Upper lobe of right lung (tissue), 1 donor: ENCODE measurements at places on chromosomes 13 and 19.
A peak's percentile ranks its signal among the peaks of the same experiment; 100 is the strongest.

- no peak for DNase-seq
Measured at GRCh38 chr19:53621885-53622740, 9.7 kb upstream of the DPRX start.

DNA sequence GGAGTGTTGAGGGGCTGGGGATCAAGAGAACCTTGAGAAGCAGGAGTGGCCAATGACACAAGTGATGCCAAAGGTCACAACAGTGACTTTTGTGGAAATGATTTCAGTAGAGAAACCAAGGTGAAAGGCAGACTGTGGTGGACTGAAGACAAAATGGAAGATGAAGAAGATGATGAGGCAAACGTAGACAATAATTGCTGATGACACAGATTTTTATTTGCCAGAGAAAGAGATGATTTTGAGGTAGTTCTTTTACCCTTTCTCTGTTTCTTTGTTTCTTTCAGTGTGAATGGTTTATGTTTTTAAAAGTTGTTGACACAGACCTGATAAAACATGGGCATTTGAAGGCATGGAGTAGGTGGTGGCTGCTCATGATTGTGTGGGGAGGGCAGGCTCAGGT, 121.0 kb upstream of the ARGLU1 start:
- no peak for DNase-seq

- no peak for DNase-seq
Measured at GRCh38 chr13:50152224-50152623, 137.0 kb downstream of the KCNRG start.

GRCh38 chr13:48210178-48210577, 22.8 kb upstream of the ITM2B start:
- no peak for DNase-seq

DNA sequence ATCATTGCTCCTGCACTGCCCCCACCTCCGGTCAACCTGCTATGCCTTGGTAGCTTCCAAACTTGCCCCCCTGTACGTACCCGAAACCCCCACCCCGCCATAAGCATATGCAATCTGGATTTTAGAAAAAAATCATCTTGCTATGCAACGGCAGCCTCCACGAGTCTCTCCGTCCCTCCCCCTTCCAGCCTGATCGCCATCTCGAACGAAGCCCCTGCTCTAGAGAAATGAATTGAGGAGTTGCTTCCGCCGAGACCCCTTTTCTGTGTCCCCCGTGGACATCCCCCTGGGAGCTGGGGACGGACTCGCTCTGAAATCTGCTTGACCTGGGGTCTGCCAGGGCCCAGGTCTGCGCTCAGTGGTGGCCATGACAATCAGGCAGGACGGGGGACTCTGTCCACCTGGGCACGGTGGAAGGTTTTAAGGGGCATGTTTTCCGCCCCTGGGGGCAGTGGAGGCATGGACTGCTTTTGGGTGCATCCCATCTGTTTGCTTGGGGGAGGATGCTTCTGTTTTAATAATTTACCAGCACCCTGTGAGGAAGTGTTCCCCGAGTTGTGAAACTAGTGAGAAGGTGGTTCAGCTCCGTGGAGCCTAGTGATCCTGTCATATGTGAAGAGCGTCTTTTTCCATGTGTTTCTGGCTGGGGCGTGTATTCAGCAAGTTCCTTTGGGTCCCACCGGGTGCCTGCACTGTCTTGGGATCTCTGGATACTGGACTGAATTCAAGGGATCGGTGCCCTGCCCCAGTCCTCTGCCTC, 1.0 kb downstream of the KDM4B start:
- DNase-seq: no peak

- DNase-seq: no peak
Measured at GRCh38 chr13:21661097-21661909, 9.6 kb upstream of the FGF9 start.

DNA sequence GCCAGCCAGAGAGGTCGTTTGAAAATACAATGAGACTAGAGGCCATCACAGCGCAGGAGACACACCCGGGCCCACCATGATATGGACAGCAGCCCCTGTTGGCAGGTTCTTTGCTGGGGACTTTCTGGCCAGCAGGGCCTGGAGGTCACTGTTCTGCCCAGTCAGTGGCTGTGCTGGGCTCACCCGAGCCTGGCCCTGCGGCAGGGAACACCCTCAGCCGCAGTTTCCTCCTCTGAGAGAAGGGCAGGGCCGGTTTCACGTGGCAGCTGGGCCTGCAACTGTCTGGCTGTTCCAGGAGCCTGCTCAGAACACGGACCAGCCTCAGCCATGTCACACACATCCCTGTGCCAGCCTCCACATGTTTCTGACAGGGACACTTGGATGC, 39.4 kb downstream of the ADPRHL1 start:
- peak; percentile 67 for DNase-seq

- no peak for DNase-seq
Measured at GRCh38 chr13:98462946-98463345, 114.0 kb downstream of the STK24 start.

DNA sequence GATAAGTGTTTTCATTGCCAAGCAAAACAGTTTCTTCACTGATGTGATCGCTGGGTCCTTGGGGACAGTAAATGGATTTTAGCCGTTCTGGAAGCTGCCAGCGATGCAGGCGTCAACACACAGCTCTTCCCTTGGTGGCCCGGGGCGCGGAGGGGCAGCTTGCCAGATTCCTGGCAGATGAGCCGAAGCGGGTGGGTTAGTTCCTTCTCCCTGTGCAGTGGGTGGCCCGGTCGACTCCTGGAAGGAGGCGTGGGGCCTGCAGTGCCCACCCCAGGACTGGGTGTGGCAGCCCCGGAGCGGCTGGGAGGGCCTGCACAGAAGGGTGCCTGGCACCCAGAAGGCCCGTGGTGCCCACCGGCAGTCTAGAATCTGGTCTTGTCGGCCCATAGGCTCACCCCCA, 69.0 kb downstream of the KDM4B start:
- no peak for DNase-seq

- no peak for DNase-seq
Measured at GRCh38 chr13:99749271-99750019, 222.1 kb downstream of the ZIC5 start.

DNA sequence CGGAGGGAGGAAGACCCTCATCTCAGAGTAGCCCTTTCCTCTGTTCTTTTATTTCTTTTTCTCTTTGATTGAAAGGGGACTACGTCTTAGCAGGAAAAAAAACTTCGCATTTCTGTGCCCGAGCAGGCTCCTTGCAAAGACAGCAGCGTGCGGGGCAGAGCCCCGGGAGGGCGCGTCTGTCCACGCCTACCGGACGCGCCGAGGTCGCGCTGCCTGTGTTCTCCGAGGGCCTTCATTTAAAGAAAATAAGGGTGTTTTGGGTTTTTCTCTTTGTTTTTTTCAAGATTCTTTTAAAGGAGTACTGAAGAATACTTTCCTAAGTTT, 29.2 kb downstream of the CERS1 start:
- DNase-seq: no peak

DNA sequence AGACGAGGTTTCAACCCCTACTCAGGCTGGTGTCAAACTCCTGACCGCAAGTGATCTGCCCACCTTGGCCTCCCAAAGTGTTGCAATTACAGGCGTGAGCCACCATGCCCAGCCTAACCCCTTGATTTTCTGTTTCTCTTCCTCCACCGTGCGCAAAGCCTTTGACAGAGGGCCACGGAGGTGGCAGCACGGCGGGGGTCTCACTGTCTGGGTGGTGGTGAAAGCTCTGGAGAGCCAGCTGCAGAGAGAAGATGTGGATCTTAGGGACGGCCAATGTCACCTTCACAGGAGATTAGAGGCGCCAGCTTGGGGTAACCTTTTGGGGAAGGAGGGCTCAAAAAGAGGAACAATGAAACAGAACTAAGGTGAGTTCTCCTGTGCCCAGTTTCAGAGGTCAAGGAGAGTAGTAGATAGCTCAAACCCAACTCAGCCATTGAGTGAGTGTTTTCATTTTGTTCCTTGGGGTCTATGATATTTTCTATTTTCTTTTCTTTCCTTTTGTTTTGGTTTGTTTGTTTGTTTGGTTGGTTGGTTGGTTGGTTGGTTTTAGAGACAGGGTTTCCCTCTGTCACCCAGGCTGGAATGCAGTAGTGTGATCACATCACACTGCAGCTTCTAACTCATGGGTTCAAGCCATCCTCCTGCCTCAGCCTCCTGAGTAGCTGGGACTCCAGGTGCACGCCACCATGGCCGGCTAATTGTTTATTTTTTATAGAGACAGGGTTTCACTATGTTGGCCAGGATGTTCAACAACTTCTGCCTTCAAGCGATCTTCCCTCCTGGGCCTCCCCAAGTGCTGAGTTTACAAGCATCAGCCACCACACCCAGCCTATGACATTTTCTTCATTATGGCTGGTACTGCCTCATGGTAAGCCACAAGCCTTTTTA, 37.7 kb downstream of the GPR42 start:
- no peak for DNase-seq
